HS-27A (cell line): ENCODE measurements at places on chromosomes 12 and 14.

DNA sequence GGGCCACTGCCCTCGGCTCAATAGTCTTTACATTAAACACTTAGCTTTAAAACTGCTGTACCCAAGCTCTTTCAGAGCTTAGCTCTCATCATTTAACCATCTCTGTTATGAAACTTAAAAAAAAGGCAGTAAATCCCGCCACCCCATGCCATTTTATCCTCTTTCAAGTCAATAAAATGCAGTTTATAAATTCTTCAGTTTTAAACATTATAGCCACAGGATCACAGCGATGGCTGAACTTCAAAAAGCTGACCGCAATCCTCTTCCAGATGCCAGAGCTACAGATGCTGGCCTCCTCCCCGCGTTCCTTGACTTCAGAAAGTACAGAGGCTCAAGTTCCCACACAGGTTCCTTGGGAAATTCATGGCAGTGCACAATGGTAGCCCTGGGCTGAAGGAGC, 4.2 kb downstream of the OR10G3 start:
- no peak for DNase-seq

DNA sequence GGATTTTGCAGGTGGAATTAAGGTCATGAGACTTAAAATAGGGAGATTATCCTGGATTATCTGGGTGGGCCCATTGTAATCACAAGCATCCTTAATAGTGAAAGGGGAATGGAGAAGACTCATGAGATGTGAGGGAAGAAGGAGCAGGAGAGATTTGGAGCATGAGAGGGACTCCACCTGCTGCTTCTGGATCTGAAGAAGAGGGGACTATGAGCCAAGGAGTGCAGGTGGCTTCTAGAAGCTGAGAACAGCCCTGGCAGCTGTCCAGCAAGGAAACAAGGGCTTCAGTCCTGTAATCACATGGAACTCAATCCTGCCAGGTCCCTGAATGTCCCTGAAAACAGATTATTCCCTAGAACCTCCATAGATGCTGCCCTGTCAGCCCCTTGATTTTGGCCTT, 67.8 kb downstream of the PELI2 start:
- DNase-seq: no peak

- DNase-seq: no peak
Observed at GRCh38 chr12:93015871-93016751, 87.0 kb upstream of the EEA1 start.

- DNase-seq: no peak
Observed at GRCh38 chr12:51777973-51778372, 70.5 kb downstream of the FIGNL2 start.

- no peak for DNase-seq
Observed at GRCh38 chr12:106645074-106645421, 62.2 kb downstream of the RFX4 start.

DNA sequence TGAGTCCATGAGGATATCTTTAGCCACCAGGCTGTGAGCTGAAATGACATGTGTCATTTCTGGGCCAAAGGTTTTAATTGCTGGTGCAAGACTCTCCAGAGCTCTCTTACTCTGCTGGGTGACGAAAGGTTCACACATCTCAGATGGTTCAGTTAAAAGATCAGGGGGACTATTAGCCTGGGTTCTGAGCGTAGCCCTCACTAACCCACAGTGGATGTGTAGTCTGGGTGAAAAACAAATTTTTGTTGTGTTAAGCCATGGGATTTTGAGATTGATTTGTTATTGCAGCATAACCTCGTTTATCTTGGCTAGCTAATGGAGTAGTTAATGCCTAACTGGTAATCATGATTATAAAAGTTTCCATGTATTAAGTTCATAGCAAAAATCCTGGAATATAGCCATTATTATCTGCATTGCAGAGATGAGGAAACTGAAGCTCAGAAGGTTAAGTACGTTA, 251.5 kb downstream of the RMST start:
- DNase-seq: no peak

GRCh38 chr14:86954623-86955022, 1038.4 kb downstream of the GALC start:
- no peak for DNase-seq

GRCh38 chr14:68018598-68018997, 199.0 kb downstream of the RAD51B start:
- DNase-seq: no peak

- no peak for DNase-seq
Observed at GRCh38 chr12:56021889-56022497, 1.1 kb downstream of the IKZF4 start.

DNA sequence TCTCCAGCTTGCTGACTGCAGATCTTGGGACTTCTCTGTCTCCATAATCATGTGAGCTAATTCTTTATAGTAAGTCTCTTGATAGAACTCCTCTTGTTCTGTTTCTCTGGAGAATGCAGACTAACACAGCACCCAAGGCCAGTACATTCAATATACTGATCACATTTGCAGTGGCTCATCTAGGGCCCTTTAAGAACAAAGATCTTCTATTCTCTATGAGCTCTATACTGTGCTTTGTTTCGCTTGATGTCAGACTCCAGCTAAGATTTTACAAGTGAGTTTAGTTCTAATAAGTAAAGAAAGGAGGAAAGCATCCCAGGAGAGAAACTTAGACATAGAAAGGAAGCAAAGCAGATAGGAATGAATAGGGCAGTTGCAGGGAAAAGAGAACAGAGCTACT, 69.3 kb upstream of the TMPO start:
- no peak for DNase-seq

GRCh38 chr14:99889268-99889667, 96.1 kb downstream of the EML1 start:
- DNase-seq: no peak

DNA sequence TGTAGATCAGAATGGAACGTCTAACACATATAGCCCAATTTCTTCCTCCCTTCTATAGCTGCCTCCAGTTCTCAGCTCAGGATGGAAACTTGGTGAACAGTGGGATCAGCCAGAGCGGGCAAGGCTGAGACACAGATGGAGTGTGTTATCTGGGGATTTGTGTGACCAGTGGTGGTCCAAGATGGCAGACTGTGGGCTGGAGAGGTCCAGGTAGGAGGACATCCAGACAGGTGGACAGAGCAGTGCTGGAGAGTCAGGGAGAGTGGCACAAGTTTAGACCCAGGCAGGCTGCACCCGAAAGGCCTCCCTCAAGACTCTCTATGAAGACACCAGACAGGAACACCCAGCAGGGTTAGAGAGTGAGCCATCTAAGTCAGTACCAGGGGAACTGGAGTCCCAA, 116.1 kb upstream of the CPSF6 start:
- no peak for DNase-seq

GRCh38 chr12:59637692-59638070, 41.9 kb downstream of the SLC16A7 start:
- DNase-seq: no peak

GRCh38 chr12:42903736-42904135, 314.2 kb upstream of the PRICKLE1 start:
- no peak for DNase-seq

DNA sequence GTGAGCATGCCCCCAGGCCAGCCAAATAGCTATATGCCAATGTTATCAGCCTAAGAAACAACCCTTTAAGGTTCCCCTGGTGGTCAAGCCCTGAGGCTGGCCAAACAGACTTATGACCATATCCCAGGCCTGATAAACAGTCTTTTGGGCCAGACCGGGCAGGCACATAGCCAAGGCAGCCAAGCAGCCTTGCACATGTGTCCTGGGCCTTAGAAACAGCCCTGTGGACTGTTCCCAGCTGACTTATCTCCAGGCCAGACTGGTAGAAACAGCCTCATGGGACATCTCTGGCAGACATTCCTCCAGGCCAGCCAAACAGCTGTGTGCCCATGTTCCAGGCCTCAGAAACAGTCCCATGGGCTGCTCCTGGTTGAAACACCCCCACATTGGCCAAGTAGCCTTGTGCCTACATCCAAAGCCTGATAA, 295.0 kb upstream of the MGAT4C start:
- no peak for DNase-seq

DNA sequence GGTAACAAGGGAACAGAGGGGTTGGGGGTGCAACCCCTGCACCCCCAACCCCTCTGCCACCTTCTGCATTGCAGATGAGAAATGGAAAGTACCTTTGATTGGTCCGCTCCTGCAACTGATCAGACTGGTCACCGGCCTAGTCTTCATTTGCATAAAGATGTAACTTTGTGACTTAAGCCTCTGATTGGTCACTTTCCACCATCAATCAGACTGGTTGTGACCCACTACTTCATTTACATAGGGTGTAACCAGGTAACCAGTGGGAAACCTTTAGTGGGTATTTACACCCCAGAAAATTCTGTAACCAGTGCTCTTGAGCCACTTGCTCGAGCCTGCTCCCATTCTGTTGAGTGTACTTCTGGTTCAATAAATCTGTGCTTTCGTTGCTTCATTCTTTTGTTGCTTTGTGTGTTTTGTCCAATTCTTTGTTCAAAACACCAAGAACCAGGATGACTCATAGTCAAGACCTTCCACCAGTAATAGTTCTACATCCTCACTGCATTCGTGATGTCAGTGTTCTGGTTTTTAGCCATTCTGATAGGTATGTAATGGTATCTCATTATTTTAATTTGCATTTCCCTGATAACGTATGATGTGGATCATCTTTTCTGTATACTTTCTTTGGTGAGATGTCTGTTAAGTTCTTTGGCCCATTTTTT, 30.8 kb downstream of the LEMD3 start:
- DNase-seq: no peak

DNA sequence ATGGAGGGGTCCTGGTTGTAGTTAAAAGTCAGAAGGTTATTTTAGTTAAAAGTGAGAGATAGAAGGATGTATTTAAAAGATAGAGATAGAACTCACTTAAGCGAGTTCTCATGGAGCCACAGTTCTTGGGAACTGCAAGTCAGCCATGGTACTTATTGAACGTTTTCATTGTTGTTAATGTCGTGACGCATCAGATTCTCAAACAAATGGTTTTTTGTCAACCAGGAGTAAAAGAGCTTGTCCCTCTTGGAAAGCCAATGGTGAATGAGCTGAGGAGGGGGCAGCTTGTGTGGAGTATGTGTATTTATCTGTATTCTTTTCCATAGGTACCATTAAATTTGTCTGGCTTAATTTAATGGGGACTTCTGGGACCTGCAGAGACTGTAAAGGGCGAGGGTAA, 68.6 kb downstream of the FIGNL2 start:
- no peak for DNase-seq

DNA sequence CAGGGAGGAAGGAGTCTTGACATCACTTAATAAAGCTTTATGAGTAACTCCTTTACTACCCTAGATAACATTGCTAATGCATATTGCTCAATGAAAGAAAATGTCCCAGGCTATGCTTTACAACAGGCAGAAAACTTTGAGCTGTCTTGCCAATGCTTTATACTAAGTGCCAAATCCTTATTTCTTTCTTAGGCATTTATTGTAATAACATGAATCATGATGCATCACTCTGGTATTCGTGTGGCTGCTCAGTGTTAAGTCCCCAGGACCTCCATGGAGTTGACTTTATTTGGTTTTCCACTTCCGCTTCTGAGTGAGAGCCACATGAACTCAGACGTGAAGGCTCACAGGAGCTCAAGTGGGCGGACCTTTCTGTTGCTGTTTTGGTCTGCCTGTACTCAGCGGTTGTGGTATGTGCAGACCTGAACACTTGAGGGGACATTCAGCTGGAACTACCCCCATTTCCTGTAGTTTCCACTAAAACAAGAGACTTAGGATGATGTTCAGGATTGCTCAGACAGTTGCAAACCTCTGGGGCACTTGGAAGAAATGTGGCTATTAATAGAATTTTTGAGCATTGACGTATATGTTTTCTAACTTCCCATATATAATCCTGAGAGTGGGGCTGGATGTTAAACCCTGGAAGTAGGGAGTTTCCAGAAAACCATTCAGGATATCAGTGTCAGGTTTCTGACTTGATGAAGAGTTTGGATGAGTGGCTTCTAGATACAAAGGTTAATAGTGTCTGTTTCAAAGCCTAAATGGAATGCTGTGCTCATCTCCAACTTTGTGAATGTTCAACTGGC, 258.6 kb downstream of the MSRB3 start:
- peak; percentile 99 for DNase-seq

DNA sequence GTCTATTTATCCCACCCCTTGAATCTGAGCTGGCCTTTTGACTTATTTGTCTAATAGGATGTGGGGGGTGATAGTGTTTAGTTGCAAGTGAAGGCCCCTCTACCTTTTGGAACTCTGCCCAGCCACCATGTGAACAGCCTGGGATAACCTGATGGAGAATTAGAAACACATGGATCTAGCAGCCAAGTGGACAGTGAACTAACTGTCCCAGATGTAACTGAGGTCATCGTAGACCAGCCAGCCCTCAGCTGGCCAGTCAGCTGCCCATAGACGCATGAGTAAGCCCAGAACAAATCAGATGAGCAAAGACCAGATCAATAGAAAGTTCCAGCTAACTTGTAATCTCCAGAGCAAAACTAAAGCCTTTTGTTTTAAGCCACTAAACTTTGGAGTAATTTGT, 19.0 kb downstream of the KLRB1 start:
- no peak for DNase-seq

DNA sequence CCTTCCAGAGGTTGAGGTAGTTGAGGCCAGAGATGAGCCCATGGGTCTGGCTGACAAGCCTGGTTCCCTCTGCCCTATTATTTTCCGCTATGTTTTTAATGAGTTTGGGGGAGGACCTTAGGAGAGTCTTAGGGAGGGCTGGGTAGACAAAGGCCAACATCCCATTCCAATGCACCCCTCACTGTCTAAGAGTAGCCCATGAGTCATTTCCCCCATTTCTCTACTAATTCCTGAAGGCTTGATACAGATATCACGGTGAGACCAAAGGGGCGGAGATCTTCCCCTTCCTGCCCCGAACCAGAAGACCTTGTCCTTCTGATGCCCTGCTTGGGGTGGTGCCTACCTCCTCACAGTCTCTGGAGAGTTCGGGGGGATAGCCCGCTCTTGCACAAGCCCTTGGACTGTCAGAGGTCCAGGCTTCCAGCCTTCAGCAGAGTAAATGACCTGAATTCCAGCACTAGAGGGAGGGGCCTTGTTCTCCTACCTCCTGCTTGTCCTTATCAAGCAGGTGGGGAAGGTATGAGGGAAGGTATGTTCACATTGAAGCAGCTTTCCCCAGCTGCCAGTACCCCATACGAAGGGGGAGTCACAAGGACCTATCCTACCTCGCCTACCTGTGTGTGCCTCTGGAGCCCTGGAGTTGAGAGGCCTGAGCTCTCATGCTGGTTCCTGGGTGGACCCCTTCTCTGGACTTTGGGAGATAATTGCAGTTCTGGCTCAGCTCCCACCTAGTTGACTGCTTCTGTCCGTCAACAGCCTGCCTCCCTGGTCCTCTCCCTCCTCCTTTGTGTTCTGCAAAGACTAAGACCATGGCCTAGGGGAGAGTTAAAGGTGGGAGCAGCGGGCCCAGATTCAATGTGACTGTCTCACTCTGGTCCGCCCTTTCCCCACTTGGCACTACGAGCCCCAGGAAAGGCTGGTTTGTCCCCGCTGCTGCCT, 3.7 kb downstream of the PSMB11 start:
- DNase-seq: no peak
